ENCODE measurements at places on chromosomes 16 and 17.

DNA sequence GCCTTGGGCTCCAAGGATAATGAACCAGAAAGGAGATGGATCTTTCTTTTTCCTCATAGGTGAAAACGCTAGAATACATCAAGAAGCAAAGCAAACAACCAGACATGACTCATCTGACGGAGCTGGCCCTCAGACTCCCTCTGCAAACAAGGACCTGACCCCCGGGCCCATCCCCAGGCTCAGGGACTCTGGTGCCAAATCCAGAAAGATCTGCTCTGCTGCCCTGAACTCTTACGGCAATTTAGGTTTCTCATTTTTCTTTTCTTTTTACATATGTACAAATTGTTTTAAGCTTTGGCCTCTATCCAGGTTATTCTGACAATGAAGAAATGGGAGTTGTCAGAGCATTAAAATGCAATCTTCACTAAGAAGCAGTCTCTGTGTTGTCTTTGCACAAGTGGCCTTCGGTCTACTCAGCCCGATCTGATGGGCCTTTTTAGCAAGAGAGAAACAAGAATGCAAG lies 17.7 kb downstream of the KNOP1 start:
- no peak for DNase-seq

DNA sequence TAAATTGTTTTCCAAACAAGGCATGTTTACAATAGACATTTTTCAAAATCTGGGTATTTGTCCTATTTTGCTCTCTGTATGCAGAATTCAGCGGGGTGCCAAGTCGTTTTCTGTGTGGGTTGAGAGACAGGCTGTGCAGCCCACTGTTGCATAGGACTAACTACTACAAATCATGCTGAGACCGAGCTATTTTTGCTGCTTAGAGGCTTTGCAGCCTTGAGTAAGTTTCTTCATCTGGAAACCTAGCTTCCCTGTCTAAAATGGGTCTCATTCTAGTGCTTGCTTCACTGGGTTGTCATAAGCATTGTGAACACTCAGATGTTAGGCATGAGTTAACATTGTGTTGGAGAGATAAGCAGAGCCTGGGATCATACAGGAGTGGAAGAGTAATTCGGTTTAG lies 1.3 kb downstream of the PRPSAP2 start:
- DNase-seq: no peak

DNA sequence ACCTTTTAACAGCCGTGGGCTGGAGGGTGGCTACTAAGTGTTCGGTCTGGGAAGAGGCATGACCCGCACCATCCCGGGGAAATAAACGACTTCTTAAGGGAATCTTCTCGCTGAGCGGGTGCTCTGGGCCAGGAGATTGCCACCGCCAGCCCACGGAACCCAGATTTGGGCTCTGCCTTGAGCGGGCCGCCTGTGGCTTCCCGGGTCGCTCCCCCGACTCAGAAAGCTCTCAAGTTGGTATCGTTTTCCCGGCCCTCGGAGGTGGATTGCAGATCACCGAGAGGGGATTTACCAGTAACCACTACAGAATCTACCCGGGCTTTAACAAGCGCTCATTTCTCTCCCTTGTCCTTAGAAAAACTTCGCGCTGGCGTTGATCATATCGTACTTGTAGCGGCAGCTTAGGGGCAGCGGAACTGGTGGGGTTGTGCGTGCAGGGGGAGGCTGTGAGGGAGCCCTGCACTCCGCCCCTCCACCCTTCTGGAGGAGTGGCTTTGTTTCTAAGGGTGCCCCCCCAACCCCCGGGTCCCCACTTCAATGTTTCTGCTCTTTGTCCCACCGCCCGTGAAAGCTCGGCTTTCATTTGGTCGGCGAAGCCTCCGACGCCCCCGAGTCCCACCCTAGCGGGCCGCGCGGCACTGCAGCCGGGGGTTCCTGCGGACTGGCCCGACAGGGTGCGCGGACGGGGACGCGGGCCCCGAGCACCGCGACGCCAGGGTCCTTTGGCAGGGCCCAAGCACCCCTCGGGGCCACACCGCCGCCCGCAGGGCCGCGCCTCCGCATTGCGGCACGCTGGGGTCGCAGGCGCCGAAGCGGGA lies 3.6 kb upstream of the CBX4 start:
- DNase-seq: no peak

GRCh38 chr16:30985401-30986128 lies 558 bp downstream of the HSD3B7 start:
- peak; percentile 79 for DNase-seq

DNA sequence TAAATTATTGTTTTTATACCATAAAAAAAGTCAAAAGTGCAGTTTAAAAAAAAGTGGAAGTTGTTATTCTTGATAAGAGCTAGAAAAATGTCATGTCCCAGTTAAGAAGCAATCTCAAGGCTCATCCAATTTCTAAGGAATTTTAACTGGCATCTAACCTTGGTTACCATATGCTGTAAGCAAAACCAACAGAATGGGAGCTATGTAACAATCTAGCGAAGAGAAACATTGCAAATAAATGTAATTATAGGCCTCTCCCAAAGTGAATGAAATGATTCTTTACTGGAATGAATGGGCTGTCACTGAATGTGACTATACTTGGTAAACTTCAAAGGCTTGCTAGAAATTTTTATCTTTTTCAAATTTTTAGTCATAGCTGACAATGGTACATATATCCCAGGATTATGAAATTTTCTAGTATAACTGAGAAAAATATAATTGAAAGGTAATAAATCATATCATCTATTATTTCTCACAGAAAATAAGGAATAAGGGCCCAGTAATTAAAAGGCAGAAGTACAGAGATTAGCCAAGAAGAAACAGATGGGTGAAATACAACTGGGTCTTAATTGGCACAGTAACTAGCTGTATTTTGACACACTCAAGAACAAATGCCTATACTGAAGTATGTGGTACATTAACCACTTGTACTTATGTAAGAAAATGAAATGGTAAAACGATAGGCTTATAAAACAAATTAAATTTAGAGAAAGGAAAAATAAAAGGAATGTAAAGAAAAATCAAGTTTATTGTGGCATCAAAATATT lies 61.5 kb downstream of the NETO2 start:
- DNase-seq: no peak

DNA sequence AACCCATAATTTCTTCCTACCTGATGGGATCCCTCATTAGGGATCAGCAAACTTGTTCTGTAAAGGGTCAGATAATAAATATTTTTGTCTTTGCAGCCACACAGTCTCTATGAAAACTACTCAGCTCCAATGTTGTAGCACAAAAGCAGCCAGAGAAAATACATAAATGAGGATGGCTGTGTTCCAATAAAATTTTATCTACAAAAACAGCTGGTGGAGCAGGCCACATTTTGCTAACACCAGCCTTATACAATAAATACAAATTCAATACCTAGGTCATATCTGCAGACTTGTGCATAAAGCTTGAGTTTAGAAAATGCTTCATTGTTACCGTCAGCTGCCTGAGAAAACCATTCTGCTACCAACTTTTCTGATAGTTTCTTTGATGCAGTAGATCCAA lies 38.4 kb upstream of the INTS2 start:
- DNase-seq: no peak

GRCh38 chr16:75695708-75696107 lies 5.6 kb downstream of the DUXB start:
- DNase-seq: no peak

DNA sequence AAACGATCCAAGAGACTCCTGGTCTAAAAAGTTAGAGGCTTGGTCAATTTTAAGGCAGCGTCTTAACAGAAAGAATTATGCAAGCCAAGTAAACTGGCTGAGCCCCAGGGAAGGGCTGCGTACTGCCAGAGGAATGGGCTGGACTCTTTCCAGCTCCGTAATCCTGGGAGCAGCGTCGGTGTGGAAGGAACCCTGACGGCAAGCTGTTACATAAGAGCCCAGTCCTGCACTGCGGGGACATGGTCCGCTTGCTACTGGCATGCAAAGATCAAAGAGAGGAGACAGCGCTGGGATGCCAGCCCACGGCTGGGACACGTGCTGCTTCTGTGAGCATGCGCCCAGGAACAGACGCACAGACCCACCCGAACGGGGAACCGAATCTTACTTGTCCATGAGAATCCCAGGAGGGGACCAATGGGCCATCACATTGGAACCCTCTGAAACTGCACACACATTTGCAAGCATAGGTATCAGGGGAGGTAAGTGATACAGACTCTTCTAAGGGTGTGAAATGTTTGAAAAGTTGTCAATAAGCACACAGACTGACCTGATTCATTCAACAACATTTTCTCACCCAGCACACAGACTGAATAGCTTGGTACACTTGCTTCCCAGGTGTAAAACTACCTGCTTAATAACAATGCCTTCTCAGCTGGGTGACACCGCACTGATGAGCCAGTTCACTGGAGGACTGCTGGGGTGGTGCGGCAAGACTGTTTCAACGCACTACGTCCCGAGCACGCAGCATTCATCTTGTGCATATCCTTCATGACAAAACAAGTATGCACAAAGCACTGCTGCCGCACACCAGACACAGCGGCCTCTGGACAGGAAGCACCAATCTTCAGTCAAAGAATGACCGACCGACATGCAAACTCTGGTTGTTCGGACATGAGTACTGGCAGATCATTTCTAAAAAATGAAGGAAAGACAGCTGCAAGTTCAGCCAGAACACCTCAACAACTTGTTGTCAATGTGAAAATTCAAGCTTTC lies 94.9 kb downstream of the ANKRD11 start:
- peak; percentile 27 for DNase-seq

DNA sequence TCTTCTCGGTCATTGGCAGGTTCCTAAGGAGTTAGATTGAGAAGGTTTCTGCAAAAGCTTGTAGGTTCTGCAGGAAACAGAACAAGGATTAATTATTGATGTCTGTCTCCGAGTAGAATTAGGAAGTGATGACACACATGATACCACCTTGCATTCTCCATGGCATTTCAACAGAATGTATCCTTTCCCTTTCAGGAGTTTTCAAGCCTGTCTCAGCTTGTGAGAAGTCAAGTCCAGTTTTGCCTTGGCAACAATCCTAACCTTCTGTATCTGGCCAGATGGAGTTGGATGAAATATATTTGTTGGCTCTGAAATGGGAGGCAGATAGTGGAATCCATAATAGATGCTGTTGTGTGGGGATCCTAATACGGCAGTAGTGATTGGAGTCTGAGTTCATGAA lies 235.5 kb downstream of the SHISA9 start:
- DNase-seq: no peak

- no peak for DNase-seq
These were observed 60.2 kb downstream of the CCDC182 start for GRCh38 chr17:57684711-57685498.

DNA sequence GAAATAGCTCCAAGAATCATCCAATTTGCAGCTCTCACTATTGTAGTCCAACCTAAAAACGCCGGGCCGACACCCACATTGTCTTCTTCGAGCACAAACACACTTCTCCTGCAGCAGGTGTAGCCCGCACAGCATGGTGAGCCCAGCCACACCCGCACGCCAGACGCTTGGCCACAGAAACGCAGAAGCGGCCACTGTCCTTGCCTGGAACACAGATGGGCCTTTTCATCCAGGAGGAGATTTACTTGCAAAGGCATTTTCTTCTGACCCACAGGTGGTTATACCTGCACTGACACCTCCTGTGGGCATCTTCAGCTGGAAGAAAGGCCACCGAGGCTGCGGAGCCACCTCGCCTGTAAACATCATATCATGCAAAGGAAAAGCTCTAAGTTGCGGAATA lies 98.4 kb downstream of the ADCY9 start:
- DNase-seq: no peak

DNA sequence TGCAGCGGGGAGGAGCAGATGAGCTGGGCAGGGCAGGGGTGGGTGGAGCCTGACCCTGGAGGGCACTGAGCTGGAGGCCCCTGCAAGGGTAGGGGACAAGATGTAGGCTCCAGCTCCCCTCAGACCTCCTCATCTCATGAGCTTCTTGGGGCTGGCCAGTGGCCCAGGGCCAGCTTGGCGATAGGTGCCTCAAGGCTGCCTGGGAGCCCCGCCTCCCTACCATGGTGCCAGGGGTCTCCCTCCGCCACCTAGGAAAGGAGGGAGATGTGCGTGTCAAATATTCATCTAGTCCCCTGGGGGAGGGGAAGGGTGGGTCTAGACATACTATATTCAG lies 3.9 kb downstream of the HIRIP3 start:
- no peak for DNase-seq

- DNase-seq: no peak
These were observed 100.2 kb downstream of the SEC14L1 start for GRCh38 chr17:77240976-77241375.

DNA sequence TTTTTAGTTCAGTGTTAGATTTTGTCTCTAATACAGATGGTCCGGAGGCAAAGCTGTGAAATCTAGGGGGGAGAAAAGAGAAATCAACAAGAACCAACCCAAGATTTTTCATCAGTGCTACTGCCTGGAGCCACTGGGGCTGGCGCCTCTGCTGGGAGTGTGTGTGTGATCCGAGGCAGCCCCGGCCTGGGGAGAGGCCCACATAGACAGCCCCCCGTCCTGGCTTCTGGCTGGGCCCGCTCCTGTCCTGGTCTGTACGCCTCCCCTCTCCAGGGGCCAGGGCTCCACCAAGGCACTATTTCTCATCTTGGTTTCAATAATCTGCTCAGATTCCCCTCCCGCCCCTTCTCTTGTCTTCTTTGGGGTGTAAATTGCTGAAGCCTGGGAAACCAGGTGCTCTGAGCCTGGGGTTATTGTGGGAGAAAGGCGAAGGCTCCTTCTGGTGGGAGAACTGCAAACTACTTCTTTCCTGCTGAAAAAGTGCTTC lies 7.8 kb downstream of the BAHCC1 start:
- no peak for DNase-seq

DNA sequence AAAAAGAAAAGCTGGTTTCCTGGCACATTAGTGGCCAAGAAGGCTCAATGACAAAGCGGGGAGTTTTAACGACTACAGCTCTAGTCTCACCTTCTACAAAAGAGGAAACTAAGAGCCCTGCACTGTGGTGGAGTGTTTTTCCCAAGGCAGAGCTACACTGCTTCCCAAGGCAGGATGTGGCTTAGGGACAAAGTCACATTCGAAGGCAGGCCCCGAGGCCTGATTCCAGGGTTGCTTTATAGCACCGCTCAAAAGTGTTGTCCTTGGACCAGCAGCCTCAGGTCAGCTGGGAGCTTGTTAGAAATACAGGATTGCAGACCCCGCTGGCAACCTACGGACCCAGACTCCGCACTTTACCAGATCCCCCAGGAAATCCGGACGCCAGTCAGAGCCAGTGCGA lies 23.8 kb downstream of the TMEM92 start:
- DNase-seq: no peak

DNA sequence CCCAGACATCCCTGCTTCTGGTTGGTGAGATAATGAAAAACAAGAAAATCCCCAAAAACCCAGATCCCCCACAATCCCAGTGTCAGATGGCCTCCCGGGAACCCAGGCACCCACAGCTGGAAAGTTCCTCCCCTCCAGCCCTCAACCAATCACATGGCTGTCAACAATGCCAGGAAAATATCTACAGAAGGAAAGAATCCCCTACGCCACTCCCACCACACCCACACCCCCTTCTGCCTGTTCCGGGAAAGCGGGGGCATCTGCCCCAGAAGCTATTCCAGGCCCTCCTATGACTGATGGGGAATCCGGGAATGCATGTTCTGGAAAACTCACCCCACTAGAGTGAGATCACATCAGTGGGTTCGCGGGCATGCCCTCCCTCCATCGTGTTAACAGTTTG lies 1.8 kb downstream of the TMEM95 start:
- DNase-seq: no peak

Measured in NCI-H2107 (cell line).